Epithelial cell of esophagus (primary cell): ENCODE measurements at places on chromosomes 5 and 9.

DNA sequence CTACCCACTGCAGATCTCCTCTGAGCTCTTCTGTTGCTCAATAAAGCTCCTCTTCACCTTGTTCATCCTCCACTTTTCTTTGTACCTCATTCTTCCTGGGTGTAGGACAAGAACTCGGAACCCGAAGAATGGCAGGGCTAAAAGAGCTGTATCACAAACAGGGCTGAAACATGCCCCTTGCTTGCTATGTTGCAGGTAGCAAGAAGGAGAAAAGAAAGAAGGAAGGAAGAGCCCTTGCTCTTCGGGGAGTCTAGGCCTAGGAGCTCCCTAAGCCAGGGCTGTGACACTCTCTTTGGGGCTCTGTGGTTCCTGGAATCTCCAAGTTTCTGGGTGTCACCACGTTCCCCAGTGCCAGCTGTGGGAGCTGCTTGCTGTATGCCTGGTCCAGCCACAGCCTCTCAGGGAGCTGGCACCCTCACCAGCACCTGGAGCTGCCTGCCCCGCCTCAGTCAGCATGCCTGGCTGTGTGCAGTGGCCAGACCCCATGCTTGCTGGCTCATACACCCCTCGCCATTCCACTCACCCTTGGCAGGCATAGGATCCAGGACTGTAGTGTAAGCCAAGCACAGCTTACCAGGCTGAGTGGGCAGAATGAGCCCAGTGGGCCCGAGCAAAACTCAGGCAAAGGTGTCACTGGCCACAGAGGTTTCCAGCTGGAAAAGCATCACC is 274.8 kb upstream of the ADRA1B start:
- DNase-seq: no peak

DNA sequence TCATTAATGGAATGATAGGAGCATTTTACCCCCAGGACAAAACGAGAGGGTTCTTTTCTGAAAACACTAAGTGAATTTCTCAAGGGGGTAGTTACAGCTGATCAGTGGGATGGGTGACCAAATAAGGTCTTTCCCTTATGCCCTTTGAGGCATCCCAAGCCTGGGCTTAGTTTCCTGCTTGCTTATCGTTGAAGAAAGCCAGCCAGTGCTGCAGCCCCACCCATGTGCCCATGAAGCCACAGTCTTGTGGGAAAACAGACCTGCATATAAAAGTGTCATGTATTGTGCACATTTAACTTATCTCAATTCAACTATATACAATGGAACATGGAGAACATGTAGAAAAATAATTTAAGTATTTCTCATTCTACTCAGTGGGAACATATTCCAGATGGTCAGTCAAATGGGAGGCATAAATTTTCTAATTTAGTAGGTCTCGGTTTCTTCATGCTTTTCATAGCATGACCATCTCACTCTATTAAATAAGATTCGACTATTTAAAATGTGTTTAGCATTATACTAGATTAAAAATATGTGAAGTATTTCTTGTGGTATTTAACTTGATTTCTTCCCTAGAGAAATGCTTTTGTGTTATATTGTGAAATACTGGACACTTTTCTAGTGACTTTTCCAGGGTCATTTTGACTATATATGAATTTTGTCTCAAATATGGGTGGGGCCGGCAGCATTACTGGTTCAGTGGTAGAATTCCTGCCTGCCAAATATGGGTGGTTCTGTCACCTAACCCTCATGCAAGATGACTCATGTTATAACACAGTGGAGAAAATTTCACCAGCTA is 189.7 kb upstream of the SGCD start:
- peak; percentile 1 for DNase-seq

GRCh38 chr9:93820667-93821306 is 134.4 kb downstream of the BARX1 start:
- DNase-seq: no peak

GRCh38 chr9:108271646-108272348 is 584.0 kb downstream of the ACTL7B start:
- peak; percentile 51 for DNase-seq

- DNase-seq: no peak
Measured at GRCh38 chr9:35915681-35916294, 6.5 kb downstream of the SPAAR start.

DNA sequence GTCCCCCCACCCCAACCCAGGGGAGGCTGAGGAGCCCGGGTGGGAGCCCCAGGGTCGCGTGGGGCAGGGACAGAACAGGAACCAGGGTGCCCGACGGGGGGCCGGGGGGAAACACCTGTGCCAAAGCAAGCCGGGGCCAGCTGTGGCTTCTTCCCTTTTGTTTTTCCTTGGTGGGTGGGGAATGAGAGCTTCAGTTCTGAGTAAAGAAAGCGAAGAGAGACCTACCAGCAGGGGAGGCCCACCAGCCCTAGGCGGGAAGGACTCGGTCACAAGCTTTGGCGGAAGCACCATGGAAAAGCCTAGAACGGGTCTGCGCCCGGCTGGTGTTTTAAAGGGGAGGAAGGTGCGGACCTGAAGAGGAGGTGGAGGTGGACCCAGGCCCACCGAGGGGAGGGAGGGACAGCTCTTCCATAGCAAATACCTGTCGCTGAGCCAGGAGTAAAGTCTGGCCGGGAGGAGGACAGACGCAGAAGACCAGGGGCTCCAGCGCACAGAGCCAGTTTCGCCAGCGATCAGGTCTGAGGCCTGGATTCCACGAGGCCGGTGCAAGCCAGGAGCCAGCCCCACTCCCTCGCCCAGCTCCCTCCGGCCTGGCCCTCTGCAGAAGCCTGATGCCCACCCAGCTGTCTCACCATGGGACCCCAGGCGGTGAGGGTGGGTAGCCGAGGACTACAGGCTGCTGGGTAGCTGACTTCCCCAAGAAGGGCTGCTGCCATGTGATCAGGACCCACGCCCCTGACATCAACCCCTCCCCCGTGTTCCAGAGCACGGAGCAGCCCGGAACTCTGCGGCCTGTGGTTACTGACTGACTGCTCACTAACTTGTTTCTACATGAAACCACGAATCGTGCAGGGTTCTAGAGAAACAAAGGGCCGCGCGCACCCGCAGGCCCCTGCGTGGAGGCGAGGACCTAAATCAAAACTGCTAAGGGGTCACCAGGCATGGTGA is 849 bp upstream of the MGAT1 start:
- peak; percentile 85 for DNase-seq

- no peak for DNase-seq
Measured at GRCh38 chr5:131460867-131461572, 174.0 kb downstream of the RAPGEF6 start.

- peak; percentile 68 for DNase-seq
Measured at GRCh38 chr9:137575716-137576411, 2.9 kb downstream of the DPH7 start.

GRCh38 chr5:135482381-135482933 is 30.3 kb upstream of the TIFAB start:
- DNase-seq: no peak

DNA sequence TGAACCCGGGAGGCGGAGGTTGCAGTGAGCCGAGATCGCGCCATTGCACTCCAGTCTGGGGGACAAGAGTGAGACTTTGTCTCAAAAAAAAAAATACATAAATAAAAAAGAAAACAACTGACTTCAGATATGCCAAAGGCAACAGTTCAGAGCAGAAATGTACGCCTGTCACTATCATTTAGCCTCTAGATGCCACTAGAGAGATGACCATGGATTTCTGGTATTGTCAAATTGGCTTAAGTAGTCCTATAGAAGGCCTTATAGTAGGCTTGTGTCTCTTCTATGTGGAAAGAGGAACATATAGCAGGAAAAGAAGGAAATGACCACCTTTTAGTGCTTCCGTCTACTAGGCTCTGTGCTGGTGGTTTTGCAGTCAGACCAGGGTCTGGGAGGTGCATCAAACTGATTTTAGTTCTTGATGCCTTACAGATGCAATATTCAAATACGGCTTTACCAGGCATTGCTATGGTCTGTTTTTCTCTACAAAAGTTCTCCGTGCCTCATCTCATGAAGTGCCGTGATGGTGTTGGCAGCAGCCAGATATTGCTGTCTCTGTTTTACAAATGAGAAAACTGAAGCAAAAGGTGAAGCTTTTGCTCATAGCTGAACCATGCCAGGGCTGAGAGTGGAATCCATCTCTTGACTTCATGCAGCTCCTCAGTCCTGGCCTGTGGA is 17.2 kb downstream of the AGXT2 start:
- DNase-seq: no peak

GRCh38 chr5:59040024-59040803 is 457.3 kb downstream of the RAB3C start:
- DNase-seq: no peak

DNA sequence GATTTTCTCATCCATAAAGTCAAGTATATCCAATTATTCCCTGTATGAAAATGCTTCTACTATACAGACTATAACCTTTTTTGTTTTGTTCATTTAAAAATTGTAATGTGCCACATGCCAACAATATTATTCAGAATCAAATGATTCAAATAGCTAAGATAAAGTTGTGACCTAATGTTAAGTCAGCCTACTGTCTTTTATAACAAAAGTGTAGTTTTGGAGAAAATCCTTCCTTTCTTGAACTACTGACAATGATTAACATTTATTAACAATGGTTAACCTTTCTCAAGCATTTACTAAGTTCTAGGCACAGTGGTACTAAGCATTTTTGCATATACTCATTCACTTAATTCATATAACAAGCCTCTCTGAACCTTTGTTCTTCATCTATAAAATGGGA is 25.0 kb downstream of the CSF2 start:
- no peak for DNase-seq

DNA sequence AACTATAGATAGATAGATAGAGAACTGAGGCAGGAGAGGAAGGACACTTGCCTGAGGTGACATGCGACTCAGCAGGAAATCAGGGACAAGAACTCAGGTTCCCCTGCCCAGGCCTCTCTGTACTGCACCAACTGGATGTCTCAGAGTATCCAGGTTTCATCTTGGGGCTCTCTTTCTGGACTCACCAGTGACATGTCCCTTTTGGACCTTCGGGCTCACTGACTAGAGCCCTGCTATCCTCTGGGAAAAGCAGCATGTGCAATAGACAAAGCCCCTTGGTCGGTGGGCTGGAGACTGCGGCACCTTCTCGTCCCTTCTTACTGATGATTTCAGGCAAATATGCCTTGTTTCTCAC is 104.5 kb downstream of the RGS3 start:
- no peak for DNase-seq
